Suppressor macrophage treated with lipopolysaccharide for 1 hour (primary cell): ENCODE measurements at places on chromosomes 2 and 18.

GRCh38 chr2:31831585-31831984, 179.2 kb downstream of the MEMO1 start:
- DNase-seq = no peak

GRCh38 chr2:66547887-66548286, 113.0 kb downstream of the MEIS1 start:
- no peak for DNase-seq

GRCh38 chr18:28114472-28114871, 62.5 kb downstream of the CDH2 start:
- DNase-seq = no peak

GRCh38 chr2:230052299-230052698, 16.4 kb downstream of the SLC16A14 start:
- no peak for DNase-seq

- DNase-seq = no peak
Measured at GRCh38 chr2:62163106-62163831, 32.6 kb upstream of the B3GNT2 start.

- DNase-seq = no peak
Measured at GRCh38 chr2:5689750-5690149, 2.4 kb upstream of the SOX11 start.

GRCh38 chr2:16069663-16069932, 129.2 kb downstream of the MYCN start:
- no peak for DNase-seq

- DNase-seq = no peak
Measured at GRCh38 chr2:138607746-138608145, 106.2 kb downstream of the SPOPL start.
